CD4-positive, alpha-beta T cell treated with Interleukin-4 for 1 hour (primary cell): ENCODE measurements at places on chromosomes 12 and 14.

GRCh38 chr14:85325134-85326017 lies 204.6 kb upstream of the FLRT2 start:
- DNase-seq: no peak

GRCh38 chr14:74985028-74985310 lies 17.8 kb upstream of the EIF2B2 start:
- DNase-seq: no peak

DNA sequence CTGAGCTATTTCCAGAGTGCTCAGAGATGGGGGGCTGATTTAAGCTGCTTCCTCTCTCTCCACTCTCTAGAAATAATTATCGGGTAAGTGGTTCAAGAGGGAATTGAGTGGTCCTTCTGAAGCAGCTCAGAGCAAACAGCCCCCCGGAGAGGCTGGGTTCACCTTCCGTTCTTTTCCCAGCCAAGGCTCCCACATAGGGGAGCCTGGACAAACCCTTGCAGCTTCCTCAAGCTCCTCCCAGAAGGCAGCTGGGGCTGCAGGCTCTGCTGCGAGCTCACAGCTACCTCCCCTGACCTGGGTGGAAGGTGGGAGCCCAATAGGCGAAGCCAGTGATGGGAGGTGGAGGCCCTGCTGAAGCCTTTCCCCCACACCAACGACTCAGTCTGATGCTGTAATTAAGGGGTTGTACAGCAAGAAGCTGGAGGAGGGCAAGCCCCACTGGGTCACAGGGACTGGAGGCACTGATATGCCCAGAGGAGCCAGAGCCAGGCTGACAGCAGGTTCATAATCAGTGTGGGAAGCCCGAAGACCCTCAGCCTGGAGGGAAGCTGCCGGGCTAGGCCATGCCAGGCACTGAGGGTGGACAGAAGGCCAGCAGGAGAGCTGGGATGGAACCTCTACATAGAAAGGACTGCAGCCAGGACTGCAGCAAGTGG lies 52.4 kb downstream of the ARL6IP4 start:
- DNase-seq: no peak

DNA sequence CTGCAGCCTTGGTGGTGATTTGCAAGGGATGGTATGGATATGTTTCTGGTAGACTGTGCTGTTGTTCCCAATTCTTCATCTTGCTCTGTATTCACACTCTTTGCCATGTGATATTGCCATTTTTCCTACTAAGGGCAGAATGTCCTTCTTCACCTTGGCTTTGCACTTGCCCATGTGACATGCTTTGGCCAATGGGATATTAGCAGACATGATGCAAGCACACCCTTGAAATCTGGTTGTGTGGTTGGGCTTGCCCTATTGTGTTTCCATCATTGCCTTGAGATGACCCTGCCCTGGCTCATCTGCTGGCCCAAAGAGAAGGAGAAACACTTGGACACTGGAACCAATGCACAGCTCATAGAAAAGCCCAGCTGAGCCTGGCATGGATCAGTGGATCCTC lies 110.3 kb downstream of the AACS start:
- no peak for DNase-seq

DNA sequence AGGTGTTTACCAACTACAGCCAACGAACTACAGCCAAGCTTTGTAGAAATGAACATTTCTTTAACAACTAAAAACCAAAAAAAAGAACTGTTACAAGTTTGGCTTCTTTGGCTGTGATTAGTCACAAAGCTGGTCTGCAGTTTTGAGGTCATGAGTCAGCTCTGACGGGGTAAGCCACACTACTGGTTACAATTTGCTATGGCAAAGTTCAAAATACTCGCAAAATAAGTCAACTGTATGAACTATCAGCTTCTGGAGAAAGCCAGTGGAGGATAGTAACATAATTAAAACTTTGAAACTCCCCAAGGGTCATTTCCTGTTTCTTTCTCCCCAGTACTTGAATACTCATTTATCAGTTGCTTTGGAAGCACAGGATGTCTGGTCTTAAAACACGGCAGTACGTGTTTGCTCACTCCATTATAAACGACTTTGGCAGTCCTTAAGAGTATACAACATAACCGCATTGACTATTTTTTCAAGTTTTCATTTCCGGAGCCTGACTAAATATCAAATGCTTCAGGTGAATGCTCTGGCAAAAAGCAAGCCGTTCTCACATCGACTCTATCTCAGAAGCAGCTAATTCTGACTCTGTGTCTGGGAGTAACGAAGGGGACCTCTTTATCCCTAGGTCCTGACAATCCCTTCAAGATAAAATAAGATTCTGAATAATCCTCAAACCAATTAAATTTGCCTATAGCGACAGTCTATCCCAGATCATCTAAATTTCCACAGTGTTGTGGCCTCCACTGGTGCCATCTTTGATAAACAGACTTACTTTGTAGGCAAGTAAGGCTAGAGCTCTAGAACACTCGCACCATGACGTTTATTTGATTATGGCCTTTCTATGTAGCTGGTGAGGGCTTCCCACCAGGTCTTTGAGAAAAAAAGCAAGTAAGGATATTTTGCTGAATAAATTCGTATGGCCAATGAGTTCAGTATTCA lies 10.6 kb downstream of the PHLDA1 start:
- peak; percentile 87 for DNase-seq

GRCh38 chr14:95206534-95206933 lies 49.2 kb upstream of the DICER1 start:
- DNase-seq: no peak
